Natural killer cell (primary cell): ENCODE measurements at places on chromosomes 3 and 15.

GRCh38 chr3:102192575-102192974 lies 242.2 kb upstream of the ZPLD1 start:
- no peak for DNase-seq

DNA sequence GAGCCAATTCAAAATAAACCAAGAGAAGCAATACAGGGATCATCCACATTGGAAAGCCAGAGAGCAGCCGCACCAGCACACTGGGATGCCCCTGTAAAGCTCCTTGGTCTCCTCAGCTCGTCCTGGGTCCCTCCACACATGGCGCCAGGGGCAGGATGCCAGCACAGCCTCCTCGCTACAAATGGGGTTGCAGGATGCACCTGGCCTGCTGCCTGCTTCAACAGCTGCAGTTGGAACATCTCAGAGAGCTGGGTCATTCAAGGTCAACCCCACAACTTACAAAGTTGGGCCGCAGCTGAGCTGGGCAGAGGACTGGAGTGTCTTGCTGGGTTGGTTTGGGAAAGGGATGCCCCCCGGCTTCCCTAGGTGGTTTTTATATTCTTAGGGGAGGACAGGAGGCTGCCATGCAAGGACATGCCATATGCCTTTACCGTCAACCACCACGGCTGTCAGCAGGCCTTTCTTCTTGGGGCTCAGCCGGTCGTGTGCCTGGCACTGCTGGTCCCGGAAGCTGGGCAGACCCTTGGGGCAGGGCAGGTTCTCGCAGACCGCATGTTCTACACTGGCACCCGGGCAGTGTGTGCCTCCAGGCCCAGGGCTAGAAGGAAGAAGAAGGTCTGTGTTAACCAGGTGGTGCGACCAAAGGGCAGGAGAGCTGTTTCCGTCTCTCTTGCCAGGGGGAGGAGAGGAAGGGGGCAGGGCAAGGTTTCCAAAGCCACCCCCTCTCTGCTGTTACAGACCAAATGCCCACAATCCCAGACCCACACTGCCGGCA lies 225.2 kb downstream of the ADAMTS17 start:
- DNase-seq, result no peak

- DNase-seq, result no peak
These were observed 8.9 kb upstream of the ROPN1B start for GRCh38 chr3:125960066-125960424.

GRCh38 chr15:85164841-85165466 lies 183.3 kb downstream of the PDE8A start:
- DNase-seq, result no peak

DNA sequence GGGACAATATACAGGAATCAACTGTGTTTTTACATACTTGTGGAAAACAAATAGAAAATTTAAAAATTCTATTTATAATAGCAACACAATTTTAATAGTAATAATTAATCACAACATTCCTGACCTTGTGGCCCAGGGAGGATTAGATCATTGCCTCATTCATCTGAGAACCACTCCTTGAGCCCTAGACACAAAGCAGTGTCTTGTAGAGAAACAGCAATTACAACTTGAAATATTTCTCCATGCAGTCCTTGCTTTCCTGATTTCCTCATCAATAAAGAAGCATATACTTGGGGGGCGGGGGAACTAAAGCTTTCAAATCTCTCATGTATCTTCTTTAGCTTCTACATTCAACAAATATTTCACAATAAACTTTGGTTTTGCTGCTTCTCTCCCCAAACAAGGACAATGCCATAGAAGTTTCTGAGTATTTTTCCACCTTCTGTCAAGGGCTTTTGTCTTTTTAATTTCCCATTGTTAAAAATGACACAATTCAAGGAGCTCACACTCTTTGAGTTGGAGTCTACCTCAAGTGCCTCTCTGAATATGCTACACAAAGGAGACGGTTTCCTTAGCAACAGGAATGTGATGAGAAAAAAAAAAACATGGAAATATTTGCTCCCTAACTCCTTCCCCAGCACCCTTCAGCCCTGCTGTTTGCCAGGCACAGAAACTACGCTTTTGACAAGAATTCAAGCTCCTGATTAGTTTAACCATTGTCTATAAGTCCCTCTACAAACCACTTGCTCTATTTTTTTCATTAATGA lies 118.8 kb downstream of the ARPP21 start:
- DNase-seq, result no peak

DNA sequence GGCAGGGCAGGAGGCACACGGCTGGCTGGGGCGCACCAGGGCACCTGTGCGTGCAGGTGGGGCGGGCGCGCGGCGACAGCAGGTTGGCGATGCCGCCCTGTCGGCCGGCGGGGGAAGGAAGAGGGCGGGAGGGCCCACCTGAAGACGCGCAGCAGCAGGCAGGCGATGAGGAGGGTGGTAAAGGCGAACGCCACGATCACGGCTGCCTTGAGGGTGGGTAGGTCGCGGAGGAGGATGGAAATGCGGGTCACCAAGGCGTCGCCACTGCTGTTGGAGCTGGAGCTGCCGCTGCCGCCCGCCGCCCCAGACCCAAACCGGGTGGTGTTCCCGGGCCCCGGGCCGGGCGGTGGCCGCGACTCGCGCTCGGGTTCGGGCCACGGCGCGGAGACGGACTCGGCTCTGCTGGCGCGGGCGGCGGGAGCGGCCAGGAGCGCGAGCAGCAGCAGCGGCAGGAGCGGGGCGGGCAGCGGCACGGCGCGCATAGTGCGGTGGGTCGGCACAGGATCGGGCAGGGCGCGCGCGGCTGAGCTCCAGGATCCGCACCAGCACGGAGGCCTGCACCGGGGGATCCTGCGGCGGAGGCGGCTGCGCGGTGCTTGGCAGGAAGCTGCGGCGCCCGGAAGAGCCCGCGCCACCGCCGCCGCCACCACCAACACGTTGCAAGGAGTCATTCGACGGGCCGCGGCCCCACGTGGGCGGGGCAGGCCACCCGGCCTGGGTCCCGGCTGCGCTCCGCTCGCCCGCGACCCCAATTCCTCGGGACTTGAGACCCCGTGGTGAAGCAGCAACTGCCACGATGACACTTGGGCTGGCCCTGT lies at the start of gene FAM174B:
Gene FAM174B (minus strand): TSS at position 598 of the 818 bp plus-strand sequence.
- no peak for DNase-seq

- DNase-seq, result no peak
These were observed 13.9 kb downstream of the UROC1 start for GRCh38 chr3:126503701-126504100.

- DNase-seq, result no peak
These were observed 73.8 kb downstream of the TLE3 start for GRCh38 chr15:70023769-70024491.

DNA sequence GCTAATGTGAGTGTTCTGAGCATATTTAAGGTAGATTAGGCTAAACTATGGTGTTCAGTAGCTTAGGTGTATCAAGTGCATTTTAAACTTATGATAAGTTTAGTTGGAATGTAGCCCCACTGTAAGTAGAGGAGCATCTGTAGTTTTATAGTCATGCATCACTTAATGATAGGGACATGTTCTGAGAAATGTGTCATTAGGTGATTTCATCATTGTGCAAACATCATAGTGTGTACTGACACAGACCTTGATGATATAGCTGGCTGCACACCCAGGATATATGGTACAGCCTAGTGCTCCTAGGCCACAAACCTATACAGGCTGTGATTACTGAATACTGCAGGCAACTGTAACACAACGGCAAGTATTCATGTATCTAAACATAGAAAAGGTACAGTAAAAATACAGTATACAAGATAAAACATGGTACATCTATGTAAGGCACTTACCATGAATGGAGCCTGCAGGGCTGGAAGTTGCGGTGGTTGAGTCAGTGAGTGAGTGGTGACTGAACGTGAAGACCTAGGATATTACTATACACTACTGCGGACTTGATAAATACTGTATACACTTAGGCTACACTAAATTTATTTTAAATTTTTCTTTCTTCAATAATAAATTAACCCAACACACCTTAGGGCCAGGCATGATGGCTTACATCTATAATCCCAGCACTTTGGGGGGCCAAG lies 17.9 kb downstream of the DNAH1 start:
- no peak for DNase-seq

GRCh38 chr15:69523010-69524001 lies 70.7 kb downstream of the RPLP1 start:
- DNase-seq, result peak; percentile 56

DNA sequence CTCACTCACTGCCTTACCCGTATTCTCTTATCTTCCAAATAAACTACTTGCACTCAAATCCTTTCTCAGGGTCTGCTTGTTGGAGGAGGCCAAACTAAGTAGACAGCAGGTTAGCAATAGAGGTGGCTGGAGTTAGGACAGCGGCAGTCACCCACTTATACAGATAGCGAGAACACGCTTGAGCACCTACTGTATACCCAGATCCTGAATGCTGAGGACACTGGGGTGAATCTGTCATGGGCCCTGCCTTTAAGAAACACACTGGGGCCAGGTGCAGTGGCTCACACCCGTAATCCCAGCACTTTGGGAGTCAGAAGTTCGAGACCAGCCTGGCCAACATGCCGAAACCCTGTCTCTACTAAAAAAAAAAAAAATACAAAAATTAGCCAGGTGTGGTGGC lies 38.0 kb upstream of the TSEN2 start:
- no peak for DNase-seq

GRCh38 chr3:37417297-37418082 lies 243.1 kb upstream of the LRRFIP2 start:
- no peak for DNase-seq

- DNase-seq, result no peak
These were observed 36.4 kb downstream of the SEC22C start for GRCh38 chr3:42545284-42545900.

DNA sequence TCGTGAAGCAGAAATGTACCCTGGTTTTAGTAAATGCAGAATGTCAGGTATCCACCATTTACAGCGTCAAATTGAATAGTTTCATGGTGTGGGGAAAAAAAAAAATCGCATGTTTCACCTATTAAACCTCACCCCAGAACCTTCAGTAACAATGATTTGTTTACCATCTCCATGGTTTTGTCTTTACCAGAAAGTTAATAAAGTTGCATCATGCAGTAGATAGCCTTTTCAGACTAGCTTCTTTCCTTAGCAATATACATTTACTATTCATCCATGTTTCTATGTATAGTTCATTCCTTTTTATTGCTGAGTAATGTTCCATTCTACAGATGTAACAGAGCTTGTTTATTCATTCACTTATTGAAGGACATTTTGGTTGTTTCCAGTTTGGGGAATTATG lies 1066.1 kb downstream of the FHIT start:
- no peak for DNase-seq

GRCh38 chr15:26806151-26806550 lies 33.3 kb upstream of the GABRB3 start:
- no peak for DNase-seq

GRCh38 chr3:172752651-172753050 lies 2.1 kb downstream of the ECT2 start:
- DNase-seq, result no peak

- no peak for DNase-seq
These were observed 1457.1 kb upstream of the GBE1 start for GRCh38 chr3:83218383-83219200.

DNA sequence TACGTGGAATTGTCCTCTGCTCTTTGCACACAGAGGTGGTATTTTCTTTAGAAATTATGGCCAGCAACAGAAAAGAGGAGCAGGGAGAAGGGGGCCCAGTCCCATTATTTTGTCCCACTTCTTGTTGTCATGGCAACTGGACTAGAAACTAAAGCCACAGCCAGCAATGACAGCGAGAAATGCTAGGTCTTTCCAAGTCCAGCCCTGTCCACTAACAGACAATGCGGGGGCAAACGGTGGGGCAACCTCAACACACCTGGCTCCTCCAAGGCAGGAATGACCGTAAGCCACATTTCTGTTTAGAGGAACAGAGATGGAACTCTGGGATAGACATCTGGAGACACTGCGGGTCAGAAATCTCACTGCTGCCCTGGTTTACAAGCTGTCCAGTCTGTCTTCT lies 107.3 kb downstream of the RFTN1 start:
- no peak for DNase-seq

DNA sequence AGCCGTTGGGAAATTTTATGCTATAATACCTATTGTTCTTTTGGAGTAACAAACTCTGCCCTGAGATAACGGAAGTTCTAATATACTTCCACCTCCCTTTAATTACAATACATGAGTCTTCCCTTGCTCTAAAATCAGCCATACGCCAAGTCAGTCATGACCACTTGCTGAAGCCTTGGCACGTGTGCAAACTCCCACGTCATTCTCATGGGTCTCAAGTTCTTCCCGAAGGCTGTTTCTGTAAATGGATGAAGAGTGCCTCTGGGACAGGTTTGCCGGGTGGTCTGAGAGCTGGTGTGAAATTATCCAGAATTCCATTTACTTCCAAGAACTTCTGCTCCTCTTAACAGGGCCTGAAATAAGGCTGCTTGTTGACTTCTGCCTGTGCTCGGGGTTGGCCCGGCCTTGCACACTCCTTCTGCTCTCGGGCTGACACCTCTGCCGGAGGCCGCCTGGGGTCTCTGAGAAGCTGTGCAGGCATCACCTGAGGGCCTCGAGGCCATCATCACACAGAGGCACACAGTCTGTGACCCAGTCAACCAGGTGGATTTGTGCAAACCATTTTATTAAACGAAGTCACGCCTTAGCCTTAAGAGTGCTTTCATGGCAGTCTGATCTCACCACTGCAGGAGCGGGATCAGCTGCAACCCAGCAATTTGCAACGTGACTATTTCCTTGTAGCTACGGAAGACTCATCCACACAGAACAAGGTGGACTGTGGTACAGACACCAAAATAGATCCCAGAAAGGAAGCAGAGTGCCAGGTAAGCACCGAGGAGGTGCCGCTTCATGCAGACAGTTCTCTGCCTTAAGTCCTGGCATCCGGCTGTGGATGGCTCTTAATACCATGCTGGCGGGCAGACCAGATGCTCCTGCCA lies 120.1 kb downstream of the ADAMTS17 start:
- DNase-seq, result no peak

- DNase-seq, result no peak
These were observed 102.6 kb upstream of the TSPAN3 start for GRCh38 chr15:77173487-77173886.

- DNase-seq, result no peak
These were observed 29.9 kb upstream of the TTC14 start for GRCh38 chr3:180571831-180572598.

DNA sequence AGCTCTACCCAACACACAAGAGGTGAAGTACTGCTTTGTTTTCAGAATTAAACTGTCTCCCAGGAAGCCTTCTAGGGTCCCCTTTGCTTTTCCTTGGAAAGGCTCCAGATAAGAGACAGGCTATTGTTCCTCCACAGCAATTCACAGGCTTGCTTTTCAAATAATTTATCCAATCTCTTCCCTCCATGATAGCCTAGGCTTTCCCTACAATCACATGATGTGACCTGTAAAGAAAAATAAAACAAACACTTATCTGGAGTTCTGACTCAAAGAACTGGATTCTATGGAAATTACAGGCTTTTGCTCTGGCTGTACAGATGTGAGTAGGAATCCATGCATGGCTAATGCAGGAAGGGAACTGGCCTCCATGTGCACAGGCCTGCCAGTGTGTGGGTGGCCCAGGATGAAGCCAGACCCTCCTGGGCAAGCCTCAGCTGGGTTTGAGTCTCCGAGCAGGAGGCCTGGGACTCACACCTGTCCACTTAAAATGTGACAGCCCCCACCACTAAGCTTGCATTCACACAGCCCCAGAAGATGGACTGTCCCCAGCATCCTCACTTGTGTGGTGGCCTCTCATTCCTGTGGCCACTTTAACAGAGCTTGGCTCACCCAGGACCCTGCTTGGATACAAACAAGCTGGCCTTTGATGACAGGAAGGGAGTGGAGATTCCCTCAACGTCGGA lies 75.8 kb upstream of the LEKR1 start:
- no peak for DNase-seq
